EH (cell line): ENCODE measurements at places on chromosomes 13 and 19.

GRCh38 chr13:40488869-40489391 is 177.5 kb downstream of the FOXO1 start:
- no peak for DNase-seq

- peak; percentile 71 for DNase-seq
Observed at GRCh38 chr13:53250272-53250875, 221.8 kb downstream of the OLFM4 start.

GRCh38 chr19:16143399-16144215 is at the start of gene HSH2D:
Gene HSH2D, plus strand, starts transcription at chr19:16143685. Its CDS starts 5,066 bp downstream, at chr19:16148751.
- no peak for DNase-seq

DNA sequence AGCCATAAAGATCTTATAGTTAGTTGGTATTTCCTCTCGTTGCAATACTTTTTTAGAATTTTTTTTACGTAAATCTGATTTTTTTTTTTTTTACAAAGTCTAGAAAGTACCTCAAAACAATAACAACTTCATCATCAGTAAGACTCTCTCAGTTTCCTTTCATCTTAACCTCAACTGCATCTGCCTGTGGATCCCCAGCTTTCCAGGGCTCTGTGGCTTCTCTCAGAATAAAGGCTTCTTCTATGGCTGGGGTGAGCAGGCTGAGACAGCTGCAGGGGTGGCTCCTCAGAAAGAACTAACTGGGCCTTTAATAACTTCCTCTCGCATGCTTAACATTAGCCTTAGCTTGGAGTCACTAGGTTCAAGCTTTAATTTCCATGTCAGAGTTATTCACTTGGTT is 4.2 kb downstream of the ZNF506 start:
- DNase-seq = no peak

DNA sequence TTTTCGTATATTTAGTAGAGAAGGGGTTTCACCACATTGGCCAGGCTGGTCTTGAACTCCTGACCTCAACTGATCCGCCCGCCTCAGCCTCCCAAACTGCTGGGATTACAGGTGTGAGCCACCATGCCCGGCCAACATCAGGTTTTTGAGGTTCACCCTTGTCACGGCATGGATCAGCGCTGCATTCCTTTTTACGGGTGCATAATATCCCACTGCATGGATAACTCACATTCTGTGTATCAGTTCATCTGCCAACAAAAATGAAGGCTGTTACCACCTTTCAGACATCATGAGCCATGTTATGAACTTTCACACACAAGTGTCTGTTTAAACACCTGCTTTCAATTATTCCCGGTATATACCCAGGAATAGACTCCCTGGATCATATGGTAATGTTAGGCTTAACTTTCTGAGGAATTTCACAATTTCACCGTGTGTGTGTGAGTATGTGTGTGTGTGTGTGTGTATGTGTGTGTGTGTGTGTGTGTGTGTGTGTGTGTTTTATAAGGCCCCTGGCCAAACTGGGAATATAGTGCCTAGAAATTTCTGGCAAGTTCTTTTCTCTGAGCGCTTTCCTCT is 52.2 kb downstream of the AP1M1 start:
- peak; percentile 40 for DNase-seq

GRCh38 chr19:48351341-48351752 is 12.4 kb downstream of the TMEM143 start:
- DNase-seq = peak; percentile 60

DNA sequence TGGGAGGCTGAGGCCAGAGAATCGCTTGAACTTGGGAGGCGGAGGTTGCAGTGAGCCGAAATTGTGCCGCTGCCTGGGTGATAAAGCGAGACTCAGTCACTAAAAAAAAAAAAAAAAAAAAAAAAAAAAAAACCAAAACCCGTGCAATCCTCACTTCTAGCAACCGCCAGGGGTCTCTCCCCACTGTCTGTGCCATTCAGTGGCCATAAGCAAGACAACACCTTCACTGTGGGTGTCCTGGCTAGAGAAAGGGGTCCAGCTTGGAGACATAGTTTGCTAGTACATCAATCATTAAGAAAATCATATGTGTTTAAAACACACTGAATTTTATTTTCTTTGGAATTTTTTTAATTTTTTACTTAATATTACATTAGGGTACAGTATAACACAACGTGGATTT is 68.2 kb downstream of the RASL11A start:
- peak; percentile 23 for DNase-seq

DNA sequence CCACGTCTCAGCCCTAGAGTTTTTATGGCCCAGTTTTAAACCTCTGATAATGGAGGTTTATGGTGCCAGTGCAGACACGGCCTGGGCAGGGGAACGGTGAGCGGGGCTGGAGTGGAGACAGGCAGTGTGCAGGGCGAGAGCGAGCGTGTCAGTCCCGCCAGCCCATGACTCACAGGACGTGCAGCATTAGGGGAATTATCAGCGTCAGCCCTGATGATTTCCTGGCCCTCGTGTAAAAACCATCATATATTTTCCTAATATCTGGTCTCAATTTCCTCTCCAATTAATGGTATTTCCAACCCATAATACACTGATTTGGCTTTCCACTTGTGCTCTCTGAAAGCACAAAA is 104.6 kb upstream of the VSTM2B start:
- DNase-seq = no peak

DNA sequence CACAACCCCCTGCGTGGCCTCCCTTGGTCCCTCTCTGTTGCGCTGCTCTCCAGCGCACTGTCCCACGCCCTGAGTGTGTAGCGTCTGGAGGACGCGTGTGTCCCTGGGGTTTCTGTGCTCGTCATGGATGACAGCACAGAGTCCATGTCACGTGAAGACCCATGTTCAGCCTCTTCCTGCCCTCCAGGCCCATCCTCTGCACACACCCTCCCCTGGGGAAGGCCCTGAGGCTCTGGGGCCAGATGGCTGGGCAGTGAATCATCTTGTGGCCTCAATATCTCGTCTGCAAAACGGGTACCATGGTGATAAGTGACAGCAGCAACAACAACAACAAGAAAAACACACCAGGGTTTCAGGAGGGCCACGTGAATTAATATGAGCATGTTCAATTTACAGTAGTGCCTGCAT is 71.5 kb upstream of the ARHGEF7 start:
- peak; percentile 46 for DNase-seq

GRCh38 chr13:49683489-49683888 is 7.8 kb downstream of the EBPL start:
- no peak for DNase-seq

- DNase-seq = peak; percentile 76
Observed at GRCh38 chr13:32811297-32811800, 204.9 kb upstream of the KL start.

DNA sequence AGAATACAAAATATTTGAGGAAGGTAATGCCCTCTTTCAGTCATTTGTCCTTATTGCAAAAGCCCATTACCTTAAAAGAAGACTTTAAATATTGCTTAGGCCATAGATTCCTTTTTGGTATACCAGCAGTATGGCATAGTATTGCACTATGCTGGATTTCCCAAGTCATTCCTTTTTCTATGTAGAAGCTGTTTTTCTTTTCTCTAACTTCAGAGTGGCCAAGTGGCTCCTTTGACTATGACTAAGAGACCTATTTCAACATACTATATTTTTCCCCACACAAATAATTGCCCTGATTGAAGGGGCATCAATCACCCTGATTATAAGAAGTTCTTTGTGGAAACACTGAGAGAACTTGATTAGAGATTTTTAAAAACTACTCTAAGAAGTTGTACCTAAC is 68.6 kb downstream of the UFM1 start:
- DNase-seq = no peak

GRCh38 chr13:100560498-100561157 is 28.0 kb downstream of the GGACT start:
- DNase-seq = no peak

GRCh38 chr19:49854378-49855263 is 3.7 kb downstream of the PTOV1 start:
- DNase-seq = no peak

GRCh38 chr19:4649392-4650047 is 10.2 kb downstream of the TNFAIP8L1 start:
- no peak for DNase-seq

DNA sequence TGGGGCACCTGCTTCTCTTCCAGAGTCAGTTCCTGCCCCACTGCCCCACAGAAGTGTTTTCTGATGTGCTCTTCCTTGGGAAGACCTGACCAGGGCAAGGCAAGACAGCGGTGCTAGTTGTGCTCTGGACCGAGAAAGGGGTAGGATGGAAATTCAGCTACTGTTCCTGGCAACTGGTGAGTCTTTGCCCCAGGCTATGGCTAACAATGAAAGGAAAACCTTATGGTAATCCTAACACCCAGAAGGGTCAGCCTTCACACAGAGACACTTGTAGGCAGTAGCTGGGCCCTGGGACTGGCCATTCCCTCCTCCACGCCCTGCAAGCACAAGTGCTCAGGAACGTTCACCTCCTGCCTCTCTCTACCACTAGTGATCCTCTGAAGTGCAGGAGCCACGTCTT is 9.6 kb upstream of the CYSLTR2 start:
- no peak for DNase-seq

- peak; percentile 25 for DNase-seq
Observed at GRCh38 chr19:13100031-13100588, 2.5 kb downstream of the LYL1 start.

GRCh38 chr19:16144216-16144581 is 714 bp downstream of the HSH2D start:
- DNase-seq = no peak

DNA sequence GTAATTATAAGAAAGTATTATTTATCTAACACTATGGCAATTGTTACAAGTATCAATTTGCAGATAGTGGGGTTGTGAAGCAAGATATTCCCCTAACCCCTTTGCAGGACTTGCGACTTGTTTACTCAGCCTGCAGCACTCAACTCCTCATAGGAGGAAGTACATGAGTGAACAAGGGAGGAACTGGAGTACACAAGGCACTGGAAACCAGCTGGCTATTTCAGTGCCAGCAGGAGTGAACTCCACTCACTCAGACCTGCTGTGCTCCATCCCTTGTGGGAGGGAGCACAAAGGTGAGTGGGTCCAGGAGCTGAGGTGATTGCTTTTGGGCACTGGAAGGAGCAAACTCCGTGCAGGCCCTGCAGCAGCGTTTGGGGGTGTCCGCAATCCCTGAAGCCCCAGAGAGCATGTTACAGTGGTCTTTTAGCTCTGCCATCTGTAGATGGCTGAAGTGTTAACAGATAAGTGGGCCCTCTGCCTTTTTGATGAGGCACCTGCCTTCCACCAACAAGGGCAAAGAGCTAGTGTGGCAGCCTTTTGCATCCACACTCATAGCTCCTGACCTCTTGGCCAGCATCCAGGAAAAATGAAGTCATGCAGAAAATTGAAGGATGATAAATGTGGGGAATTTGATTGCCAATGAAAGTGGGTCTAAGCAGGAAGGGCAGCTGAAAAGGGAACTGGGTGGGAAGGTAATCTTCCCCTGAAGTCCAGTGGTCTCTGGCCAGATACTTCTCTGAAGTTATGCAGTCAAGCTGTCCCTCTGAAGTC is 802.2 kb upstream of the MIR17HG start:
- peak; percentile 7 for DNase-seq

GRCh38 chr13:41401366-41401765 is 56.0 kb upstream of the RGCC start:
- no peak for DNase-seq

DNA sequence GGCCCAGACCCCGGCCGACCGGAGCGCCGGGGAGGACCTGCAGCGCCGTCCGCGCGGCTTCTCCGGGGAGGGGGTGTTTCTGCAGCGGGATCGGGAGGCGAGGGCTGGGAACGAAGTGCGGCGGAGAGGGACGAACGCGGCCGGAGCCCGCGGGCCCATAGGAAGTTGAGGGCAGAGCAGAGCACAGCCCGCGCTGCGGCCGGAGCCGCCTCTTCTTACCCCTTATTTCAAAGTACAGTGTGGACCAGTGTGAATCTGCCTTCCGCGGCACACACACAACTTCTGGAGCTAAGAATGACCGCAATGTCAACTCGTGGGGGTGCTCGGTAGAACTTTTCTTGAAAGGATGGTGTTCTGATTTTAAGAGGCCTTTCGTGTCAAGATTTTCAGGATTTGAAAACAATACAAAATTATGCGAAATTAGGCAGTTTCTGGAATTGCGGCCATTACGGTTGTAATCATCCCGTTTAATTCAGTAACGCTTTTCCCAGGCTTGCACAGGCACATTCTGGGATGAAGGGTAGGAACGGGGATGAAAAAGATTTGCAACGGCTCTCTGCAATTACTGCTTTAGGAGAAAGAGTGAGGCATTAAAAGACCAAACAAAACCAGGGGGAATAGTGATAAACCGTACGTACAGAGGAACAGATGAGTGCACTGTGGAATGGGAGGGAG is 821 bp downstream of the TDRD3 start:
- peak; percentile 76 for DNase-seq

DNA sequence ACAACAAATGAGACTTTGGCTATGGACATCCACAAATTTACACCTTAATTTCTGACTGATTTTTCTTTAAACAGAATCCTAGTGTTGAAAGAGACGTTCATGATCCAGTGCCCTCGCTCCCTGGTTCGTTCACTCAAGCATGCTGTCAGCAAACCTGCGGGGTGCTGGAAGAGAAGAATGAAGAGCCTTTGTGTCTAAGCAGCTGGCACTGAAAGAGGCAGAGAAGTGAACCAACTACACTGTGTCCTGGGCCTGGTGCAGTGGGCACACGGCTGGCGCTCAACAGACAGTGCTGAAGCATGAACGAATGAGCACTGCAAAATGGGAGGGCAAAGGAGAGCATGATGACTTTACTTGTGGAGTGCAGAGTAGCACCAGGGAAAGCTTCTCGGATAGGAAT is 46.8 kb downstream of the MIPEP start:
- DNase-seq = no peak

DNA sequence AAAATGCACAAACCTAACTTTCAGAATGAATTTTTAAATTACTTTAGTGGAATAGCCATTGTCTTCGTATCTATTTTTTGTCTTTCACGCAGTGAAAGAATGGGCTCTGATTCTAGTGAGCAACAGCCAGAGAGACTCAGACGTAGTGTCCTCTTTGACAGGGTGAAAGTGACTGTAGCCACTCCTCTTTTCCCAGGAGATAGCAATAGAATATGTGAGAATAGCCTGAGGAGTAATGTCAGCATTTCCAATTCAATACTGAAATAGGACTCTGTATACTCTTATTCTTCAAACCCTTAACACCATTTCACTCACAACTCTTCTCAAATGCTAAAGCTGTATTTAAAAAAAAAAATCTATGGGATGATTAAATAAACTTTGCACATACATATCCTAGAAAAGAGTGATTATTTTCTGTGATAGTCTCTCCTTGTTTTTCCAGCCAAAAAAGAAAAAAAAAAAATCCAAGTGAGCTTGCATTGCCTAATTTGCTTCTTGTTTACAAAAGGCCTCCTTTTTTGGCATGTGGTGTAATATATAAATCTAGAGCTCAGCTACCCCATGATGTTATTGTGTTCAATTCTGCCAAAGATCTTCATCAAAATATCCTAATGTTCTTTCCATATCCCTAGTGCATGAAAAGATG is 626.1 kb upstream of the SLITRK6 start:
- no peak for DNase-seq

DNA sequence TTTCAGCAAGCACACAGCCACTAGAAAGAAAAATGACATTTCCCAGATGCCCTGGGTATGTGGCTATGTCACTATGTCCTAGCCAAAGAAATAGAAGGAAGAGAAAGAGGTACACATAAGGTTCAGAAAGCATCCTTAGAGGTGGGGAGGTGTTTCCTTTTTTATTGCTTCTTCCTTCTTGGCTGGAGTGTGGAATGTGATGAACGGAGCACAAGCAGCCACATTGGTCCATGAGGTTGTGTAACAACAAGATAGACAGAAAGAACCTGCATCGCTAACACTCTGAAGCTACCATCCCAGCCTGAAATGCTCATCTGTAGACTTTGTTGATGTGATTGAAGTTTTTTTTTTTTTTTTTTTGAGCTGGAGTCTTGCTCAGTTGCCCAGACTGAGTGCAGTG is 6.7 kb downstream of the SLC25A23 start:
- DNase-seq = no peak

- DNase-seq = no peak
Observed at GRCh38 chr19:20422216-20423205, 143.1 kb downstream of the ZNF737 start.

- no peak for DNase-seq
Observed at GRCh38 chr13:106561551-106562170, 6.3 kb downstream of the ARGLU1 start.
